ENCODE measurements at places on chromosomes 3 and 15.

- DNase-seq, result no peak
Measured at GRCh38 chr15:47870956-47871625, 153.8 kb downstream of the SEMA6D start.

DNA sequence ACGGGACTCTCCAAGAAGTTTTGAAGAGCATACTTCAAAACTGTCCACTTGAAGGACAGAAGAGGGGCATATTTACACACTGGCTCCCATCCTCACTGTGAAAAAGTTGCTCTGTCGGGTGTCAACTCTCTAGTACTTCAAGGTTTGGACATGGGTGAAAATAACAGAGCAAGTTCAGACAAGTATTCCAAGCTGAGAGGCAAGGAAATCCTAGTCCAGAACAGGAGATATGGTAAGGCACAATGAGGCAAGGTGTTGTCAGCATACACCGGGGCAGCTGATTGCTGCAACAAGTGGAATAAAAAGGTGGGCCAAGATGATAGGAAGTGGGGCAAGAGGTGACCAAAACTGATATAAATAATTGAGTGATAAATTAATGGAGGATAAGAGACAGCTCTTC is 4.8 kb upstream of the TFDP2 start:
- DNase-seq, result no peak

- no peak for DNase-seq
Measured at GRCh38 chr3:69665026-69665737, 74.1 kb upstream of the MITF start.

DNA sequence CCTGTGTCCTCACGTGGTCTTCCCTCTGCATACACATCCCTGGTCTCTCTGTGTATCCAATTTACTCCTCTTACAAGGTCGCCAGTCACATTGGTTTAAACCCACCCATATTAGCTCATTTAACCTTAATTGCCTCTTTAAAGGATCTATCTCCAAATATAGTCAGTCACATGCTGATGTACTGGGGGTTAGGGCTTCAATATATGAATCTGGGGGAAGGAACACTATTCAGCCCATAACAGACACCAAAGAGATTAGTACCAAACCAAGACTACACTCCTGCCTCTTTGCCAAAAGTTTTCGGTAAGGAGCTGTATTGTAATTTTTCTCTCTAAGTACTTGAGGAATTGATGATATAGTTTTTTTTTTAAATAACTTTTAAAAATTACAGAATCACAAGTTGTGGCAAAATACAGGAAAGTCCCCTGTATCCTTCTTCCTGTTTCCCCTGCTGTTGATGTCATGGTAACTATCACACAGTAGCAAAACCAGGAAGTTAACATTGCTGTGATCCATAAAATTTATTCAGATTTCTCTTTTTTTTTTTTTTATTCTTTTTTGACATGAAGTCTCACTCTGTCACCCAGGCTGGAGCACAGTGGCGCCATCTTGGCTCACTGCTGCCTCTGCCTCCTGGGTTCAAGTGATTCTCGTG is 67.8 kb downstream of the SLCO3A1 start:
- DNase-seq, result no peak

DNA sequence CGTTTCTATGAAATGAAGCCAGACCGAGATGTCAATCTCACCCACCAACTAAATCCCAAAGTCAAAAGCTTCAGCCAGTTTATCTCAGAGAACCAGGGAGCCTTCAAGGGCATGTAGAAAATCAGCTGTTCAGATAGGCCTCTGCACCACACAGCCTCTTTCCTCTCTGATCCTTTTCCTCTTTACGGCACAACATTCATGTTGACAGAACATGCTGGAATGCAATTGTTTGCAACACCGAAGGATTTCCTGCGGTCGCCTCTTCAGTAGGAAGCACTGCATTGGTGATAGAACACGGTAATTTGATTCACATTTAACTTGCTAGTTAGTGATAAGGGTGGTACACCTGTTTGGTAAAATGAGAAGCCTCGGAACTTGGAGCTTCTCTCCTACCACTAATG is 41.9 kb upstream of the TRA2B start:
- no peak for DNase-seq
